ENCODE measurements at places on chromosomes 12 and 14.
A peak's percentile ranks its signal among the peaks of the same experiment; 100 is the strongest.

DNA sequence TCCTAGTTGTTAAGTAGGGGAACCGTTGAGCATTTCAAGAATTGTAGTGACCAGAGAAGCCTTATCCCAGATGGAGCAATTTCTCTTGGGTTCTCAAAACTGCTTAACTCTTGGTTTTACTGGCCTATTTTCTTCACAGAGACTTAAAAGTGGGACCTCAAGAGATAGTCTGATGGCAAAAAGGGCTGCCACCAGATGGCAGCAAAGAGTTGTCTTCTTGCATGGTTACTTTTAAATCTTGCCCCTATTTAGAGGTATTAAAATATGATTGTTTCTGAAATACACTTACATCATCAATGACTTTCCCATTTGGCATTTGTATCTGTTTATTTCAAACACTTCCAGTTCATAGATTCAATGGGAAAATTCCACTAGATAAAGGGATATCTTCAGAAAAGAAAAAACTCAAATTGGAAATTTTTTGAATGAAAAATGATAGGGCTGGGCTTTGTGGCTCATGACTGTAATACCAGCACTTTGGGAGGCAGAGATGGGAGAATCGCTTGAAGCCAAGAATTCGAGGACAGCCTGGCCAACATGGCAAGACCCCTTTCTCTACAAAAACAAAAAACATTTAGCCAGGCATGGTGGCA is 69.9 kb upstream of the CNTN1 start:
- DNase-seq: peak; percentile 40

- DNase-seq: no peak
These were observed 385.8 kb downstream of the MED13L start for GRCh38 chr12:115891556-115892164.

DNA sequence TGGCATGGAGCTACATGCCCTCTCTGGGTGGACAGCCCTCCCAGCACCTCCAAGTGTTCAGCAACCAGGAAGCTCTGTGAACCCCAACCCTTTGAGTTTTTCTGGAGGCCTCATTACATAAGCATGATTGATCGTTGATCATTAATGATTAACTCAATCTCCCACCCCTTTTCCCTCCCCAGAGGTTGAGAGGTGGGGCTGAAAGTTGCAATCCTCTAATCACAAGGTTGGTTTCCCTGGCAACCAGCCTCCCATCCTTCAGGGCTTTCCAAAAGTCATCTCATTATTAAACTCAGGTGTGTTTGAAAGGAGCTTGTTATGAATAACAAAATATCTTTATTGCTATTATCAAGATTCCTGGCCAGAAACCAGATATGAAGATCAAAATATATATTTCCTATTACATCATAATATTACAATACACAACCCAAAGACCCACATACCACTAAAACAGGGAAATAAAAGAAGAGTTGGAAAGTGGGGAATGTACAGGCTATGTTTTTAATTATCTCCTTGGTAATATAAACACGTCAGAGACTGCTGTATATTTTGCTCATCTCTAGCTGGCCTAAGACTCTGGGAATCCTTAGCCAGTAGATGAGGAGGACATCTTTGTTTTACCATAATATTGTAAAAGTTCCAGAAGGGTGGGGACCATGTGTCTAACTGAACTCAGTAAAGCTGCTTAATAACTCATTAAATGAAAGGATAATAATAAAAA is 73.6 kb downstream of the SSPN start:
- no peak for DNase-seq

GRCh38 chr14:34982421-34983147 is at the start of gene SRP54:
Gene SRP54 (plus strand): TSS chr14:34982992. CDS start chr14:34996710, 13,718 bp downstream.
- peak; percentile 98 for DNase-seq

GRCh38 chr12:128534906-128535305 is 267.9 kb downstream of the TMEM132C start:
- DNase-seq: no peak

DNA sequence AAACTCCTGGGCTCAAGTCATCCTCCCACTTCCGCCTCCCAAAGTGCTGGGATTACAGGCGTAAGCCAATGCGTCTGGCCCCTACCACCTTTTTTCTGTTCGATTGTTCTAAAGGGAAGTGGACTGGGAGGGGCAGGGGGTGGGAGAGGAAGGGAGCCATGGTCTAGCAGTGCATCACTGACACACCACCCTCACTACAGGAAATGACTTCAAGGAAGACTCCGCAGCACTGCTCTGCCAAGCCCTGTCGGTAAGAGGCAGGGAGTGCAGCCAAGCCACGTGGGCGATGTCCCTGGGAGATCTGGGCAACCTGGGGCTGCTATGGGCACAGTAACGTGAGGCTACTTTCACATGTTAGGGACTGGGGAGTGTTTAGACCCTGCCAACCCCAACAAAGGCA is 18.0 kb downstream of the LRRC74A start:
- DNase-seq: no peak

- no peak for DNase-seq
These were observed 43.2 kb upstream of the PKP2 start for GRCh38 chr12:32939801-32940200.

DNA sequence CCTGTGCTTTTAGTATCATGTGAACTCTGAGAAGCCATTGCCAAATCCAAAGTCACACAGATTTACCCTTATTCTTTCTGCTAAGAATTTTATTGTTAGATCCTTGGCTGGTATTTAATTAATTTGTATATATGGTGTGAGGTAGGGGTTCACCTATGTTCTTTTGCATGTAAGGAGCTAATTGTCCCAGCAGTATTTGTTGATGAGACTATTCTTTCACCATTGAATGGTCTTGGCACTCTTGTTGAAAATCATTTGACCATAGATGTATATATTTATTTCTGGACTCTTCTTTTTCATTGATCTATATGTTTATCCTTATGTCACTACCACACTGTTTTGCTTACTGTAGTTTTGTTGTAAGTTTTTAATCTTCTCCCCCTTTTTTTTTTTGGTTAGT is 26.2 kb downstream of the G2E3 start:
- DNase-seq: no peak

DNA sequence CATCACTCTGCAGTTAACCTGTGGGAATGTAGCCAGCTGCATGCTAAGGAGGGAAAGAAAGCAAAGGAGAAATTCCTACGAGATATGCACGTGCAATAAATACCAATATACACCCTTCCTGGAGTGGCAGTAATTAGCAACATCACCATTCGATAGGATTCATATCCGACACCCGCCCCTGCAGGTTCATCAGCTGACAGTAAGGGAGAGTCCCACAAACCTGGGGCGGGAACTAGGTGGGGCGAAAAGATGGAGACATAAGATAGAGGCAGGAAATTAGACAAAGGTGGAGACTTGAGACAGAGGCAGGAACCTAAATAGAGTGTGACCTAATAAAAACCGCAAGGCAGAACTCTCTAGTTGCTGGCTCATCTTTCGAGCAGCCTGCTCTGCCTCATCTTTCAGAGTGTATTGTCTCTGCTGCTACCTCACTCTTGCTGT is 51.6 kb downstream of the PLEKHG3 start:
- no peak for DNase-seq

GRCh38 chr12:70443062-70443673 is 77.1 kb downstream of the KCNMB4 start:
- DNase-seq: no peak
